ENCODE measurements at places on chromosomes 7 and 10.

DNA sequence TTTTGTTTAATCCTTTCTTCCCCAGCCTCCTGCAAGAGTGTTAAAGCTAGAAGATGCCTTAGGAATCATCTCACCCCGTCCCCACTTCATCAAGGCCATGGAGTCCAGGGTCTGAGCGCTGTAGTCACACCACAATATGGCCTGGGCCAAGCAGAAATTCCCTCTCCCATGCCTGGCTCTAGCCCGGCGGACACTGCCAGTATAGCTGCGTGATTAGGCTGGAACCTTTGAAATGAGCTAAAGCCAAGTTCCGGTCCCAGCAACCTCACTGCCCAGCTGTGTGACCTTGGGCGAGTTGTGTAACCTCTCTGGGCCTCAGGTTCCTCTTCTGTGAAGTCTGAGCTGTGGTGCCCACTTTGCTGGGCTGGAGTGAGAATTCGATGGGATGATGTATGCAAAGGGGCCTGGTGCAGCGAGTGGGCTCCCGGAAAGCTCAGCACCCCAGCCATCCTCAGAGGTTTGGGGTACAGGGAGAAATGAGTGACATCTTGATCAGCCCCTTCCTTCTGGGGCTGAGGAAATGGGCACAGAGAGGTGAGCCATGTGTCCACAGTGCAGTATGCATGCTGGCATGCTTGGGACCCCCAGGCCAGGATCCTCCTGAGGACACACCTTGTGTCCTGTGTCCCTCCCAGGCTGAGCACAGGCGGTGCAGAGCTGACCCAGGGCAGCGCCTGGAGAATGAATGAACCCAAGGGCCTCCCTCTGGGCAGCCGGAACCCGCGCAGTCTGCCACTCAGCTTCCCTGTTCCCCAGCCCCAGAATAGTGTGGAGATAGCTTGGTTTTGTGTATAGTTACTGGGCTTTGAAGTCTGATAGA is 118.6 kb downstream of the ZMIZ1 start:
- DNase-seq: no peak

DNA sequence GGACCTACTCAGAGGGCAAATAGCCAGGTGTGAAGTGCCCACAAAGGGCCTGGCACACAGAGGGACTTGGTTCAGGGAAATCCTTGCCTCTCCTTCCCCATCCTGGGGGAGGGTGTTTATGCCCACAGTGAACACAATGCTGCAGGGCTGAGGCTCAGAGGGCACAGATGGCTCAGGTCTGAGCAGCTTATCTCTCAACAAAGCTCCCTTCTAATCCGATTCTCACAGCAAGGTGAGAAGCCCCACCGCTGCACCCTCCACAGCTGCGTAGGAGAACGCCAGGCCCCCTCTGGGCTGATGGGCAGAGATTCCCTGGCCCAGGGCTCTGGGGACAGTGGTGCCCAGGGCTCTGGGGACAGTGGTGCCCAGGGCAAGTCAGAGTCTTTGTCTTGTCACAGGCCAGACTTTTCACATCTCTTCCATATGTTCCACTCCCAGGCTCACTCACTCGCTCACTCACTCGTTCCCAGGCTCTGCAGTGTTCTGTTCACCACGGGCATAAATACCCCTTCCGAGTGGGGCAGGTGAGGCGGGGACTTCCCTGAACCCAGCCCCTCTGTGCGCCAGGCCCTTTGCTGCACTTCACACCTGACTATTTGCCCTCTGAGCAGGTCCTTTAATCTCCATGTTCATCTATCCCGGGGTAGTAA is 8.7 kb upstream of the CDHR1 start:
- no peak for DNase-seq

GRCh38 chr7:91692800-91693199 is 187.7 kb downstream of the MTERF1 start:
- DNase-seq: no peak

DNA sequence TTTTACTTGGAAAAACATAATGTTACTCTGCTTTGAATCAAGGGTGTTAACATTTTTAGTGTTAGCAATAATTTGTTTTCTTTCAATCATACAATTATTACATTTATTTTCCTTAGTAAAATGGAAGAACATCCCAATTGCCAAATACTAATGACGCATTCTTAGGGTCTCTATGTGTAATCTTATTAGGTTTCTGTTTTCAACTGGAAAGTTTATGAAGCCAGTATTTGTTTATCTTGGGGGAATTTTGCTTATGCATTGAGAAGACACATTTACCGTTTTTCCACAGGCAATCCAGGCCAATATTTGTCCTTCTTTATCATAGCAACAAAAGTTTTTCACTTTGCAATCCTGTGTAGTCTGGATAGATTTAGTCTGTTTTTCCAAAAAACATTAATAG is 134.5 kb downstream of the CPED1 start:
- DNase-seq: no peak

DNA sequence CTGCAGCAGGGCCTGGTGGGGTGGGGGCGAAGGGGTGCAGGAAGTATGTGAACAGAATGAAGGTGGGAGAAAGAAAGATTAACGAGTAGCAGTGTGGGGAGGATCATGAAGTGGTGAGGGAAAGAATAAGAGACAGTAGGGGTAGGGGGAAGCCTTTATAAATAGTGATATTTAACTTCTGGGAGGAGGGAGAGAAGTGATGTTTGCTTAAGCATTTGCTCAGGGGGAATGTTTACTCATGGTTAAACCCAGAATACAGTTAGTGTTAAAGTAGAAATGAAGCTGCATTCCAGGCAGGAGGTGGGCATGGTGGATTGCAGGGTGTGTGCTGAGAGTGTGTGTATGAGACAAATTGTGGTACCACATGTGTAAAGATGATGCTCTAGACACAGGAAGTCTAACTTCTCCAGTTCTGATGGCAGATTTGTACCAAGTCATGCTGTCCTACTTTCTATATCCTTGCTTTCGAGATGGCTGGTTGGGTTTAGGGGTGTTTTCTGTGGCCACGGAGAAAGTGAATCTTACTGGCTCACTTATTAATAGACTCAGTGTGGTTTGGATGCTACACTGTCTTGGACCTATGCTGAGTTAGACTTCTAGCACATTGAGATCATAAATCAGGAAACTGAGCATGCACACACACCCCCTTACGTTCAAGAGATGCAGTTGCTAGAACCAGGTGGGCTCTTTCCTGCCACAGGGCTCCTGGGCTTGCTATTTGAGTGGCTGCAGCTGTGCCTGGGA is 10.6 kb upstream of the DNMBP start:
- DNase-seq: no peak

- no peak for DNase-seq
These were observed 213.5 kb downstream of the PAXIP1 start for GRCh38 chr7:154789404-154789803.

GRCh38 chr7:96910486-96910885 is 94.9 kb upstream of the DLX6 start:
- DNase-seq: no peak

- no peak for DNase-seq
These were observed 69.9 kb upstream of the FOXK1 start for GRCh38 chr7:4612237-4612636.

DNA sequence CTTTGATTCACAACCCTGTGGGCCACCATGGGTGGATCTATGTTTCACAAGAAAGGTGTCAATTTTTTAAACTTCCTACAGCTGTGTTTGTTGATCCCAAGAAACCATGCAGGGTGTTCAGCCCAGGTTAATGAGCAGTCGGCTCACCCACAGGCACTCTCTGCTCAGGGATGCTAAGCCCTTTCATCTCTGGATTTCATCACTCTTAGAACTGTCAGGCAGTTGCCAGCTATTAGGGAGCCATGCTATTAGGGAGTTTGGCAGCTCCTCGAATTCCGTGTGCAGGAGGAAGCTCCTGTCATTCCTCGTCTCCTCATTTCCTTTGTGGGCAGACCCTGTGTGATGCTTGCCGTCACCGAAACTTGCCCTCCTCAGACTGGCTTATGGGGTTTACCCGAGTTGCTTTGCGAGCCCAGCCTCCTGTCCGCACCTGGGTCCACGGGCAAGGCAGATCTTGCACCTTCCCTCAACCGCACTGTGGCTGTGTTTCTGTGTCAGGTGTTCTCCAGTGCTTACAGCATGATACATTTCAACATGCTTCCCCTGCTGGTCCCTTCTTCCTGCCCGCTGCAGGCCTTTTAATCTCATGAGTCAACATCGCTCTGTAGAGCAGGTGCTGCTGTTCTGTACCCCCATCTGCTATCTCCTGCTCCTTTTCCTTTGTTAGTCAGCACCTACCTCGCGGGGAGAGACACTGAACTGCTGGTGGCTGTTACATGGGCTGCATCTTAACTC is 509.8 kb downstream of the SUGCT start:
- DNase-seq: no peak

DNA sequence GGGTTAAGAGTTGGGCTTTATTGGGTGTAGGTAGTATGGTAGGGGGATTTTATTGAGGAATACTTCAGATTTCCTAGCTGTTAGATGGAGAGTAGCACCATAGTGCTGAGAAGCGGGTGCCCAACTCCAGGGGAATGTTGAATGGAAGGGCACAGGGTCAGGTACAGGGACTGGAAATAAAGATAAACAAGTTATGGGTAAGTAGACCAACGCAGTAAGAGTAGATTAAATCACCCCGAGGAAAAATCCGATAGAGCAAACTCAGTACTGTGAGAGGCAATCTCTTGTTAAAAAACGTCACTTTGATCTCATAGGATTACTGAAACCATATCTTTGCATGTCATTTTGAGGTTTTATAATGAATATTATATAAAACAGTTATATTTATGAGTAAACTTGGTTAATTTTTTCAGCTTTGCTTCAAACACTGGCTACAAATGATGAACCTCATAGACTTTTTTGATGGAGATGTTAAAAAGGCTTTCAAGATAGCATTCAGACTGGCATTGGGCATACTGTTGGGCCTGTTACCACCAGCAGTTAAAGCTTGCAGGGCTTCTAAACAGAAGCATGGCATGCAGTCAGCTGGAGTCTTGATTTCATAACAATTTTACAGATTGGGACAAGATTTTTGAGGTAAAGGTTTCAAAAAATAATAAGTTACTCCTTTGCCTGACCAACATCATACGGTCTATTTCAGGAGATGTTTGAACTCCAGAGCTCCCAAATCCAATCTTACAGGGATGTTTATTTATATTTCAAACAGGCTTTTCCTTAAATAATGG is 7.1 kb downstream of the AHR start:
- no peak for DNase-seq

DNA sequence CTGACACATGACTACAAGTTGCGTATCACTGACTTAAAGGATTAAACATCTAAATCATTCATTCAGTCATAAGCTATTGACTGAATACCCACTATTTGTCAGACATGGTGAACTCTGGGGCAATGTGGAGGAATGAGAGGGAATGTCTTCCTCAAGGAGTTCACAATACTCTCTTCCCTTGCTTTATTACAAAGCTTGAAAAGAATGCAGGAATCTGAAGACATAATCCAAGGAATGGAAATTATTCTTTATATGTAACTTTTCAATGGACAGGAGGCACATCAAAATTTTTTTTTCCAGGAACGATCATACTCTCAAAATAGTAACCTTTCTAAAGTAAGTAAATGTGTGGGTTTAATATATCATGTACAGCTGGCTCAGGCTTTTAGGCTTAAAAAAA is 111.9 kb downstream of the ATXN7L1 start:
- no peak for DNase-seq

DNA sequence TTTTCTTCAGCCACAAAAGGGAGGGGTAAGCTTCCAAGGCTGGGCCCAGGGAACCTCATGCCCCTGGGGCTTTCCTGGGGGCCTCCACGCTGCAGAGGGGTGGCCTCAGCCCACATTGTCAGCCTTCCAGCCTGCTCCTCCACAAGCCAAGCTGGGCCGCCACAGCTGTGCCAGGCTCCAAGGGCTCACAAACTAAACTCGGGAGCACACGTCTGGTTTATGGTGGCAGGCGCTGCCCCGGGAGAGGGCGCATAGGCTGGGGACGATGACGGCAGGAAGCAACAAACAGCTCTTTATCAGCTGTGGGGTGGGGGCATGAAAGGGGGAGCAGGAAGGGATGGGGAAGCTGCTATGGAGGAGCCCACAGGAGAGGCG is 6.3 kb upstream of the CDH23 start:
- no peak for DNase-seq

DNA sequence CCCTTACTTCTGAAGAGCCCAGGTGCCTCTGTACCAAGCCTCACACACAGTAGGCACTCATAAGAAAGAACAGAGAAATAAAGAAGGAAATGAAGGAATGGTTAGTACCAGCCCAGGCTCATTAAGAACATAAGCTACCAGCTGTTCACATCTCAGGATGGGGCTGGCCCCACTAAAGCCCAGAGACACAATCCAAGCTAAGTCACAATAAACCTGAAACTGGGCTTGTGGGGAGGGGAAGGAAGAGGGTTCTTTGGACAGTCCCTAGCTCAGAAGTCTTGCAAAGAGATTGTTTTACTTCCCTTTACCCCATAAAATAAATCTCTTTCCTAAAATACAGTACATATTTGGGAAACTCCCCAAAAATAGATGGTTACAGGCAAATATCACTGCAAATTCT is 24.3 kb downstream of the FBXW4 start:
- no peak for DNase-seq

DNA sequence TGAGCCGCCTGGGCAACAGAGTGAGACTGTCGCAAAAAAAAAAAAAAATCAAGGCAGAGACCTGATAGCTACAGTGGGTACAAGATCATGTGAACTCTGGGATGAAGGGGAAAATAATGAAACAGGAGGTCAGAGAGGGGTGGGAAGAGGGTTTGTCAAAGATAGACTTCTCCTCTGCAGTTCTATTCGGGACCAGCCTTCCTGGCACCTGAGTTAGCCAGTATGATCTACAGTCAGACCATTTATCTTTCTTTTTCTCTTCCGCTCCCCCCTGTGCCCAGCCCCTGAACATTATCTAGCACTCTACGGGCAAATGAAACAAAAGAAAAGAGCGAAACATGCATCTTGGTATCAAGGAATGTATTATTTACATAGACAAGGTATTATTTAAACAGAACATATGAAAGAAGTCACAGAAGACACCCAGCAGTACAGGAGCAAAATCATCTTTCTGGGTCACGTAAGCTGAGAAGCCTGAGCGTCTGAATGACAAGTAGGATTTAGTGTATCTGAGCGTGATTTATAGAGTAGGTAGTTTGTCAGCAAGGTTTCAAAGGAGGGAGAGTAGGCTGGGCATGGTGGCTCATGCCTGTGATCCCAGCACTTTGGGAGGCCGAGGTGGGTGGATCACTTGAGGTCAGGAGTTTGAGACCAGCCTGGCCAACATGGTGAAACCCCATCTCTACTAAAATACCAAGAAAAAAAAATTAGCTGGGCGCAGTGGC is 109.0 kb downstream of the PRKCQ start:
- DNase-seq: no peak

- DNase-seq: no peak
These were observed 251.9 kb downstream of the AGMO start for GRCh38 chr7:15309872-15310271.

All from stimulated activated CD8-positive, alpha-beta memory T cell treated with anti-CD3 and anti-CD28 coated beads, Interleukin-2, amount 100 ng/mL, for 1 hour (primary cell).